ENCODE measurements at places on chromosomes 4 and X. TPM values are rescaled to one million over a fixed set of nuclear protein-coding genes. Genes with fewer than 3 reads are reported as not detected.

RTL9 gene
- 1.9 TPM for total RNA-seq

SEC24B gene
- total RNA-seq, result 31.0 TPM

LRP2BP gene
- total RNA-seq, result 0.16 TPM

AP1S2 gene
- 205 TPM for total RNA-seq

UCHL1 gene
- total RNA-seq, result 299 TPM

RPA4 gene
- total RNA-seq, result 1.0 TPM

DNA sequence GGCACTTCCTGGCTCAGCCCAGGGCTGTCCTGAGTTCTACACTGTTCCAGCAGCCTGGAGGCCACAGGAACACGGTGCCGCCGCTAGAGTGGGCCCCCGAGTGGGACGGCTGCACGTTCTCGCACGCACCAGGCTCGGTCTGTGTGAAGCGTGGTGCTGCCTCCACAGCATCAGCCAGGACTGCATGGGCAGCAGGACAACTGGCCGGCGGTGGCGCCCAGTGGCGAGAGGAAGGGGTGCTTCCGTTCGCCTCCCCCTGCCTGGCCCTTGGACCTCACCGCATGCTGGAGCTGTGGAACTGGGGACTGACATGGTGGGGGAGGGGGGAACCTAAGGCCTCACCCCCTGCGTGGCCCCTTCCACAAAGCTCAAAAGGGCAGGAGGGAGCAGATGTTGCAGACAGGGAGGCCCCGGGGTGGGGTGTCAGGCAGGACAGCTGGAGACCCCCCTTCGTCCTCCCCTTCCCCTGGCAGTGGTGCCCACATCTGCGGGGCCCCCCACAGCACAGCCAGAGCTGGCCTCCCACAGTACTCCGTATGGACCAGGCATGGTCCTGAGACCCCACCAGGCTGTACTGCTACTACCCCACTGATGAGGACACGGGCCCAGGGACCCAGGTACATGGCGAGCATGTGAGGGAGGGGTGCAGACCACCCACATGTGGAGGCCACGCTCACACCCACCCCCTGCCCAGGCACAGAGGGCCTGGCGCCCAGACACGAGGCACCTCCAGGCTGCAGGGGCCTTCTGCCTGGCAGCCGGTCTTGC, 58.5 kb downstream of the ACOX3 start:
- DNase-seq, result no peak

GRCh38 chr4:169975838-169976796, 50.1 kb downstream of the MFAP3L start:
- DNase-seq, result no peak

- no peak for DNase-seq
Measured at GRCh38 chr4:43898836-43899235, 549.8 kb downstream of the KCTD8 start.

- DNase-seq, result no peak
Measured at GRCh38 chr4:128854433-128854832, 44.9 kb downstream of the JADE1 start.

DNA sequence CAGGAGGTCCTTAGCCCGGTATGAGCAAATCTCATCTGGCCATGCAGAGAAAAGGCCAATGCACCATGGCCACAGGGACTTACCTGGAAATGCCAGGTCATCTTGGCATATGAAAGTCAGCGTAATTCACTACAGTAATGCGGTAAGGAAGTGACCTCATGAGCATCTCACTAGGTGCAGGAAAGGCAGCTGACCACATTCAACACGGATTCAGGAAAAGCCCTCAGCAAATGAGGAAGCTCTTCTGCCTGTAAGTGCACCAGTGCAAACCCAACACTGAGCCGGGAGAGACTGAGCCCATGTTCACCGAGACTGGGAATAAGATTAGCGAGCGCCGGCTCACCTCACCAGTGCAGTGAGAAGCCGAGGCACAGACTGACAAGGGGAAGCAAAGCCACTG, 23.7 kb downstream of the LRPAP1 start:
- no peak for DNase-seq

GRCh38 chr4:67765928-67766327, 11.7 kb upstream of the GNRHR start:
- DNase-seq, result no peak

DNA sequence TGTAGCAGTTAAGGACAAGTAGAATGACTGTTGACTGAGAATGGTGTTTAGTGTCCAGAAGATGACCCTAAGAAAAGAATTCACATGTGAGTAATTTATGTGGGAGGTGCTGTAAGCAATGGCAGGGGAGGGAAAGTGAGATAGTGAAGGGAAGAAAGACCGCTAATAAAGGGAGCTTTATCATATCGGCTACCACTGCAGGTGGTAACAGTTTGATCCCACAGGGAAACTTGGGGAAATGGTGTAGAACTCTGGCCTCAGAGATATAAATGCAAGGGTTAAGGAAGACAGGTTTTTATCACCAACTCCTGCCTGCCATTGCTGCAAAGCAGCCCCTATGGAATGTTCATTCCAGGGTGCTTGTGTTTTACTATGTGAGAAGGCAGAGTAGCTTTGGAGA, 489.6 kb downstream of the STPG2 start:
- no peak for DNase-seq

- DNase-seq, result peak; percentile 21
Measured at GRCh38 chrX:139826065-139827044, 106.5 kb downstream of the ATP11C start.

GRCh38 chrX:18272222-18272621, 51.5 kb upstream of the BEND2 start:
- no peak for DNase-seq
